Activated CD4-positive, alpha-beta T cell treated with anti-CD3 and anti-CD28 coated beads for 24 hours (primary cell): ENCODE measurements at places on chromosomes 3 and 15.

DNA sequence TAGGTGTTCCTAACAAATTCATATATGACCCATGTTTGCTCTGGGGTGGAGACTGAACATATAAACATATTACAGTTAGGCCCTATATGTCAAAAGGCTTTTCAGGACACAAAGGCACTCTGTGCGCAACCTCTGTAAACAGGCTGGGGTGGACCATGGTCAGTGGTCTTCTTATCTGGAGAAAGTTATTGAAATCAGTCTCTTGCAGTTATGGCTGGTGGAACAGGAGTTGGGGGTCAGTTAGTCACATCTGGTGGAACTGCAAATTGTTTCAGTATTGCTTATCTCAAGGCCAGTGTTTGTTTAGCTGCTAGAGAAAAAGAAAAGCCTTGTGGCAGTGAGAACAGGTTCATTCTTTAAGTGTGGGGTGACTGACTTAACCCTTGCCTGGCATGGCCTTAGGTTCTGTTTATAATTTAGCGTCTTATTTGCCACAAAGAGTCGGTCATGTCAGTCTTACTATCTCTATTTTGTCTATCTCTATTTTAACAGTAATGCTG lies 5.9 kb upstream of the GP9 start:
- no peak for DNase-seq

DNA sequence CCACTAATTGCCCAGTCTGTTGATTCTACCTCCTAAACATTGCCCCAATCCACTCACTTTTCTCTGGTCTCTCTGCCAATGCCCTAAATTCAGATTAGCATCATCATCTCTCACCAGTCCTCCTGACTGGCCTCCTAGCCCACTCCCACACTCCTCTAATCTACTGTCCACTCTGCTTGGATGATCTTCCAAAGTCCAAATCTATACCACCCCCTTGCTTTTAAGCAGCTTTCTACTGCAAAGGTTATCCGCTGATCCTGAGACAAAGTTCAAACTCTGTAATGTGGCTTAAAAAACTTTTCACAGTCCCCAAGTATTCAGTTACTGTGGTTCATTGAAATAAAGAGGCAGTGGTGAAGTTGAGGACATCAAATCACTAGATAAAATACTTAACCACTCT lies 37.6 kb downstream of the SNX4 start:
- DNase-seq, result no peak

DNA sequence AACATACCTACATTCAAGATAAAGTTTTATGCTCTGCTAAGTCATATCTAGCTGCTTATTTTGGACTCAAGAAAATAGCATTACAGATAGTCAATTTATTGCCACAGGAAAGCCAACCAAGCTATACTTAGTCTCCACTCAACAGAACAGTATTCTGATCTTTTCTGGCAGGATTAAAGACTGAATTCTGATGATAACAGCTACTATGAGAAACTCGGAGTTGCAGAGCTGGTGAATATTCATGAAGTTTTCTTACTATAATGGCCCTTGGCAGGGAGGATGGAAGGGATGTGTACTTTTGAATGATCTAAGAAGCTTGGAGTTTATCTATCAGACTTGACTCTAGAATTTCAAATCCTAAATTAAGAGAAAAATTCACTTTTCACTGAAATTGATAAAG lies 237.7 kb downstream of the CTNNB1 start:
- DNase-seq, result no peak

DNA sequence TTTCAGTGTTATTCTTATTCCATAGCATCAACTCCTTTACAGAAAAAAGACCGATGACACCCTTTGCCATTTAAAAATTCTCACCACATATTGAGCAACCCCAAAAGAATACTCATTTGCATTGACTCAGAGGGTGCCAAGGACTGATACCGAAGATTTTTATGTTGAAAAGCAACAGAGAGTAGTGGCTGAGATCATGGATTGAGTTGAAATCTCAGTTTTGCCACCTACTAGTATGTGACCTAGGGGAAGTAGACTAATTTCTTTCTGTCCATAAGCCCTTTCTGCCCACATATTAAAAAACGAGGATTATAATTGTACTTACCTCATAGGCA lies 313.9 kb upstream of the SATB1 start:
- no peak for DNase-seq

DNA sequence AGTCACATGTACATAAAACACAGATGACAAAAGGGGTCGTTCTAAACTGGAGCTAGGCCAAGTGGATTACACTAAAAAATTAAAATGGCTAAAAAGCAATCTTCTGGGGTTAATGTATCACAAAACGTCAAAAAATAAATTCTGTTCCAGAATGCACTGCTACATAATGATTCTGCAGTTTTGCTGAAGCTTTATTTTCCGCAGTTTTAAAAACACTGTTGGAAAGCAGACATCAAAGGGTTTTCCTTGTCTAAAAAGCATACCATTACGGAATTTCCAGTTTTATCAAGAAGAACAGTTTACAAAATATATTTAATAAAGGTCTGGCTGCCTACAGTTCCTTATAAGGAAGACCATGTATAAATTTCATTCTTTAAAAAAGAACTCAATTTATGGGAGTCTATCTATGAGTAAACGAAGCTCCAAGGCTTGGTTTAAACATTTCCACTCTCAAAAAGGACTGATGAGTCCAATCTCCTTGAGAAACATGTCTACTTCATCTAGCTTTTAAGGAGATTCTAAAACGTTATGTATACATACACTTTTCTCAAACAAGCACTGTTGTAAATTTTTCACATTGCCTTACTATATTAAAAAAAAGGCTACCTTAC lies 1.3 kb downstream of the DMXL2 start:
- DNase-seq, result no peak
